Pericardium fibroblast (primary cell): ENCODE measurements at places on chromosomes 5 and 9. TPM values are rescaled to one million over a fixed set of nuclear protein-coding genes. Genes with fewer than 3 reads are reported as not detected.

Gene PPP3R2
- not detected in 2 replicates for total RNA-seq

Gene TUSC1
- total RNA-seq, result 18.3 and 26.0 TPM in 2 replicates

Gene PCDHA10
- total RNA-seq, result under 0.01 TPM in 2 replicates

Gene ADAMTS12
- total RNA-seq, result 39.5 and 64.2 TPM in 2 replicates

Gene MOCS2
- 29.6 and 33.6 TPM in 2 replicates for total RNA-seq

Gene MLANA
- total RNA-seq, result not detected in 2 replicates

Gene LCN1
- 0.58 TPM in 1 of 2 replicates, not detected in the other for total RNA-seq

Gene TOR4A
- total RNA-seq, result 4.6 and 15.5 TPM in 2 replicates

Gene CLIC3
- total RNA-seq, result 11.9 and 74.5 TPM in 2 replicates

Gene NIPSNAP3A
- 22.9 and 34.0 TPM in 2 replicates for total RNA-seq

Gene LOX
- 146 and 216 TPM in 2 replicates for total RNA-seq

Gene BNC2
- 14.6 and 19.5 TPM in 2 replicates for total RNA-seq

Gene DPM2
- total RNA-seq, result 15.5 and 21.0 TPM in 2 replicates

Gene GRXCR2
- not detected in 2 replicates for total RNA-seq

Gene IL7R
- 0.26 and 0.47 TPM in 2 replicates for total RNA-seq

Gene CDC20B
- total RNA-seq, result not detected in 2 replicates

Gene PIP5K1B
- total RNA-seq, result not detected in 2 replicates

Gene SPRY4
- 4.3 and 22.5 TPM in 2 replicates for total RNA-seq

Gene ADRA1B
- total RNA-seq, result 10.6 and 21.7 TPM in 2 replicates

Gene NDFIP1
- 53.8 and 63.5 TPM in 2 replicates for total RNA-seq

Gene RASEF
- 0.12 TPM in 1 of 2 replicates, not detected in the other for total RNA-seq

Gene PCDHGA5
- total RNA-seq, result 0.68 and 2.1 TPM in 2 replicates

Gene IL4
- total RNA-seq, result not detected in 2 replicates

Gene SH2D3C
- total RNA-seq, result 0.23 and 0.94 TPM in 2 replicates

Gene PITX1
- total RNA-seq, result 0.17 and 11.6 TPM in 2 replicates

Gene SHOC1
- 0.09 TPM in 1 of 2 replicates, not detected in the other for total RNA-seq

Gene TTC16
- total RNA-seq, result not detected in 2 replicates

Gene ENTPD8
- not detected in 2 replicates for total RNA-seq

Gene NR6A1
- 0.23 and 0.68 TPM in 2 replicates for total RNA-seq

Gene ABCA1
- 44.3 TPM in 2 replicates for total RNA-seq

Gene ST8SIA4
- 0.47 and 0.85 TPM in 2 replicates for total RNA-seq

Gene GABRA1
- total RNA-seq, result not detected in 2 replicates
